ENCODE measurements at places on chromosomes 12 and 14.

DNA sequence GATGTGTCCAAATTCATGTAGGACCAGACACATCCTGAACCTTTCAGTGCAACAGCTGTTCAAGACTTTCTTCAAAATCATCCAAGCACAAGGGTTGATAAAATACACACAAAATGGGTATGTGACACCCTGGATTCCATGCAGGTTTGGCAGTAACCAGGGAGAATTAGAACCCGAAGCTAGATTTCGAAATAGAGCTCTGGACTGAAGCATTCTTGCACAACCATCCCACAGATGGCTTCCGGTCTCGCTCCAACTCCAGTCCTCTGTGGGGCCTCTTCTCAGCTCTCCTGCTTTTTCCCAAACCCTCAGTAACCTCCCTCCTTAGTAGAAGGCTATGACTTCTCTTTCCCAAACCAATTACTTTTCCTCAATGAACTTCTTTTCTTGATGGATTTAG, 171.3 kb downstream of the TTC7B start:
- DNase-seq: no peak

DNA sequence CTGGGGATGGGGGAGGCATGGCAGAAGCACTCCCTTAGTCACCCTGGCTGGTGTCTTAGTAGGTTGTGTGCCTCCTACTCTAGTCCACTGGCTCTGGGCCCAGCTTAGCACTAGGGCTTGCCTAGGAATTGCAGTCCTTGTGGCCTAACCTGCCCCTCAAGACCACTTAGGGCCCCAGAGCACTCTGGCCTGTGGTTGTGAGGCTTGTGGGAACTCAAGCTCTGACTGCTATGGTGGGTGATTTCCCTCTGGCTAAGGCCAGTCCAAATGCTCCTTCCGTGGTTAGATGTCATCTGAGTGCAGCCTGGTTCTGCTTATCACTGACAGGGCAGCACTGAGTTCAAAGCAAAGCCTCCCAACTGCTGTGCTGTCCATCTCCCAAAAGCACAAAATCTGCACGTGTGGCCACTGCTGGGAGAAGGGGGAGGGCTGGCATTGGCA, 20.2 kb downstream of the FGD4 start:
- no peak for DNase-seq

- DNase-seq: no peak
Measured at GRCh38 chr14:37695866-37696265, 100.4 kb downstream of the TTC6 start.

DNA sequence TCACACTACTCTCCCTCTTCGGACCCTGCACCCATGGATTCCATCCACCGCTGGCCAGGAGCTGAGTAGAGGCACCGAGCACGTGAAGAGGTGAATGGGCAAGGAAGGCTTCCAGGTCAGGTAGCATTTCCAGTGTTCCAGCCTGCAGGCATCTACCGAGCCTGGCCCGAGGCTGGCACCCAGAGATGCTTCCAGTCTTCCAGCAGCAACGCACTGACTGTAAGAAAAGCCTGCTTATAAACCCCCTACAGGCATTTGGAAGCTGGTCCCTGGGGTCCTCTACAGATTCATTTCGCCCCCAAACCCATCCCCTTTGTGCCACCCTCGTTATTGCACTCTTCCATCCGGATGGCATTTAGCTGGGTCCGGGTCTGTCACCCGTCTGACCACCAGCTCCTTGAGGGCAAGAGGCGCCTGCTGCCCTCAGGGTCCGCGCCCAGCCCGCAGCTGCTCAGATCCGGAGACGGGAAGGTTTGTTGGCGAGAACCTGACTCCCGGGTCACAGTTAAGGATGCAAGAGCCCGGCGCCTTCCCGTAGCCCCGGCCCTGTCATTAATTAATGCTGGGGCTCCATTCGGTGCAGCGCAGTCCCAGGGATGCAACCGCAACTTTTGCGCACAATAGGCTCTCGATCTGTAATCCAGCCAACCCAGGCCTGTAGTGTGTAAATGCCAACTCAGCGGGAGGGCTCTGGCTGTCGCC, 614 bp upstream of the MARK3 start:
- DNase-seq: no peak

DNA sequence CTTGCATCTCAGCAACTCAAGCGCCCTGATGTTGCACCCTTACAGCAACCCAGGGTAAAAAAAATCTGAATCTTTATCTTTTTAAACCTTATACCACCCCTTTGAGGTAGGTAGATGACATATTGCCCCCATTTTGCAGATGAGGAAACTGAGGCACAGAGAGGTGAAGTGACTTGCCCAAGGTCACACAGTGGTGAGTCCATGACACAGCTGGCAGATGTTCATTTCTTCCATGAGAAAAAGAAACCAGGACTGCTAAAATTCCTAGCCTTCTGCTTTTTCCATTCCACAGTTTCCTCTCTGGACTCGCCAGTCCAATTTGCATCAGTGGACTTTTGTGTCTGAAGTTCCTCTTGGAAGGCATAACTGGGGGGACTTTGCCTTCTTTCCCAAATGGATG, 79.3 kb downstream of the IGF1 start:
- no peak for DNase-seq

GRCh38 chr14:87794561-87794960, 198.4 kb downstream of the GALC start:
- no peak for DNase-seq

DNA sequence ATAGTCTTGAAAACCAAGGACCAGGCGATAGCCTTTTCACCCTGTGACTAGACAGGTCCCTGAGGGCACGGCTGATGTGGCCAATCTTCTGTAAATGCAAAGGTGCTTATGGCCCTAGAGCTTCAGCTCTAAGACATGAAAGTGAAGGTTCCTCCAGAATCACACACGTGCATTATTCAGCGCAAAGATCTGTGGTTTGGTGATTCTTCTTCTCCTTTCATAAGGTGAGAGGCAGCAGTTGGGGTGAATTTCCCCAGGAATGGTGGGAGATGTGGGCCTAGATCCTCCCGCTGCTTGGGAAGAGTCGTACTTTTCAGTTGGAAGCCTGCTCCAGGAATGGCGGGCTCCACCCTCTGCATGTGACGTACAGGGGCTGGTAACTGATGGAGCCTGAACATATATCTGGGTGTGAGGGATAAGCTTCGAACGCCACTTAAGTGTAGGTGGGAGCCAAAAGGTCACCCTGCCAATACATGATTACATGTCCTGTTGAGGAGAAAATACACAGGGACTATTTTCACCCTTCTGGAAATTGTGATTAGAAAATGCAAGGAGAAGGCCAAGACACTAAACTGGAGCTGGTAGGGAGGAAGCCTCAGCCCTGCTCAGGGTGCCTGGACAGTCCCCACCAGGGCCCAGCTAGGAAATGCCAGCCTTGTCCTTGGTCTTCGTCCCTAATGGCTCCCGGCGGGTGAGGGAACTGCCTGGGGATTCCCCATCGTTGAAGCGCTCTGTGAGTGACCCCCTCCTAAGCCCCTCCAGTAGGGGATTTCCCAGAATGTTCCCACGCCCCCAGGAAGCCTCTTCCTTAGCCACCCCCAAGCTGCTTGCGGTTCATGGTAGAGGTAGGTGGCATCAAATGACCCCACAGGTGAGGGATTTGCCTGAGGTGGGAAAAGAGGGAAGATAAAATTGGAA, 17.6 kb downstream of the BATF start:
- DNase-seq: no peak

DNA sequence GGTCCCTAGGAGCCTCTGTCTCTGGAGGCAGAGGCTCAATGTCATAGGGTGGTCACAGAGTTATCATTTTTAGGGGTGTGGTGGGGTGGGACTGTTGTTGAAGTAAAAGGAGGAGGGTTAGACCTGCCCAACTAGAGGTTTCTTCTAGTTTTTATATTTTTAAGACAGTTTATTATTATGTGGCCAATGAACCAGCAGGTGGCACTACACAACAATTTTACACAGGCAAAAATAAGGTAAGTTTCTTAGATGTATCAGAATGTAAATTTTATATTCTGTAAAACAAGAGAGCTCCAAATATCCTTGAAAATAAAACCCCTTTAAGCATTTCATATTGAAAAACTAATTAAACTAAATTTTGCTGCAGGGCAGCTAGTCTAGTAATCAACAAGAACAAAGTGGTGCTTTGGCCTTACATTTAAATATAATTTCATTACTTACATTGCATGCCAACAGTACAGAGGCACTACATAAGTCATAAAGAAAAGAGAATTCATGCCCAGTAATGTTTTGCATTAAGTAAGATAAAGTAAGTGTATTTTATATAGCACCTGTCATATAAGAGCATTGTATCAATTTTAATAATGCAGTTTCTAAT, 22.2 kb upstream of the OVCH1 start:
- DNase-seq: peak; percentile 85

DNA sequence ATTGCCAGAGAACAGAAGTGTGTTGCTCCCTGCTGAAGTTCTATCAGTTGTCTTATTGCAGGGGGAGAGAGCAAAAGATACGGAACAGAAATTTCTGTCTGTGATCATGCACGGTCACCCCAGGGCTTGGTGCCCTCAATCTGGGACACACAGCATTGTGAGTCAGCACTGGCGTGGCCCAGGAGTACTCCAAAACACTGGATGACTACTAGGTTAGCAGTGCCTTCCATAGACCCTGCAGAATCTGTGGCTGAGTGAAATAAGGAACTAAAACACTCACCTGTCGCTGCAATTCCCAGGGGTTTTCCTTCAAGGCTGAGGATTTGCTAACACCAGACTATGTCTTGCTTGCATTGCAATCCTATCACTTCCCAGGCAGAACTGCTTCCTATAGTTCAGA, 165.5 kb downstream of the ANO6 start:
- no peak for DNase-seq

DNA sequence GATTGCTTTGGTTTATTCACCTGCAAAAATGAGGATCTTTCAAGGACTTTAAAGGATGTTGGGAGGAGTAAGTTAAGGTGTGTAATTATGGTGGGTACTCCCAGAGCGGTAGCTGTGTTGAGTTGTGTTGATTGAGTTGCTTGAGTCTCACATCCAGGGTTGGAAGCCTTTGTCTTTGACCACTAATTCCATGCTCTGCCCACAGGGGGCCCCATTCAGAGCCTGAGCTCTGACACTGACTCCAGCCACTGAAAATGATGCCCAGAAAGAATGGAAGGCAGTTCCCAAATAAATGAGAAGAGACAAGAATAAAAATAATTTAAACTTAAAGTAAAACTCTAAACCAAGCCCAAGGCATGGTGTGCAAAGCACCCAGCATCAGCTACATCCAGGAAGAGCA, 237.4 kb upstream of the PWP1 start:
- no peak for DNase-seq

- no peak for DNase-seq
Measured at GRCh38 chr14:37597538-37597913, 2.1 kb downstream of the TTC6 start.

DNA sequence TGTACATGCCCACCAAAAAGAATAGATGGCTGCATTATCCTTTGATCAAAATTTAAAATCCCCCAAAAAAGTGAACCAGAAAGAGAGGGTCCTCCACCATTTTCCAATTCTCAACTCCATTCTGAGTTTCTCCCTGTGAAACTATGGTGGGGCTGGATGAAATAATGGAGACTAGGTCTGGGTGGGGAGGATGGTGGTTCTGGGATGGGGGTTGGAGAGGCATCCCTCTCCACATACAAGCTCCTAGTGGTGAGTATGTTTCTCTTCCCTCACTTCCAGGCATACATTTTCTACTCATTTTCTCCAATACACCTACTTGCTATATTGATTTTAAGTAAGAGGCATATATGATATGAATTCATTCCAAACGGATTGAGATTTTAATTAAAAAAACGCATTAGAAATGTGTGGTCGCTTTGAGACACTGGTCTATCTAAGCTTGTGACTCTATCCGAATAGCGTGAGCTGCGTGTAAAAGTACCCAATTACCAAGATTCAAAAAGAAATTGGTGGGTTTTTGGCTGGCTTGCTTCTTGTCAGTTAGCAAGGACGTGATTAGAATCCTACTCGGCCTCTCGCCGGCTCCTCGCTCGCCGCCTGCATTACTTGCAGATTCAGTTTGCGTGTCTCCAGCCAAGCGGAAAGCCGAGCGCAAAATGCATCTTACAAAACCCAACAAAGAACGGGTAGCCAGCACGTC, 3.4 kb downstream of the ASCL1 start:
- peak; percentile 96 for DNase-seq

DNA sequence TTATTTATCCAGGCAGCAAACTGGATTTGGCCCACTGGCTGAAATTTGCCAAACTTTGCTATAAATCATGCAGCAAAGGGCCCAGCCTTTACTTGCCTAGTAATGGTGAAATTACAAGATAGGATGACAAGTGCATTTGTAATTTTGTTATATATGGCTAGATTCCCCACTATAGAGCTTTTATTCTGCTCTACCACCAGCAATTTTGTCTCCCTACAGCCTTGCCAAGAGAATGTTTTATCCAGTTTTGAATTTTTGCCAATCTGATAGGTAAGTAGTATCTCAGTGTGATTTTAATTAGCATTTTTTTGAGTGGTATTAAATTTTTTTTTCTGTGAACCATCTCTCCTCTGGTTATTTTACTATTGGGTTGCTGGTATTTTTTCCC, 161.6 kb downstream of the SLC41A2 start:
- no peak for DNase-seq

DNA sequence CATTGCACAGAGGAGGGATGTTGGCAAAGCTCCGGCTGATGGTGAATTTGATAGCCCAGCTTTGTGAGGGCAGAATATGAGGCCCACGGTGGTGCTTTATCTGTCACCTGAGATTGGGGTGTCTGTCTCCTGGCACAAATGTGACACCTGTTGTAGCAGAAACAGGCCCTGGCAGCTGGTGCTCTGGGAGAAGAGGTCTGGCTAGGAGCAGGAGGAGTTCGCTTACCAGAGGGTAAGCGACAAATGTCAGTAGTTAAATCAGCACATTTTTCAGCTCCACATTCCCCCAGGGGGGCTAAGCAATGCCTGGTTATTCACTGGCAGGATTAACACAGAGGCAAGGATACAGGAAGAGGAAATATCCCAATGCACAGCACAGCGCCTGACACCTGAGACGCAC, 71.1 kb downstream of the B4GALNT3 start:
- DNase-seq: no peak

DNA sequence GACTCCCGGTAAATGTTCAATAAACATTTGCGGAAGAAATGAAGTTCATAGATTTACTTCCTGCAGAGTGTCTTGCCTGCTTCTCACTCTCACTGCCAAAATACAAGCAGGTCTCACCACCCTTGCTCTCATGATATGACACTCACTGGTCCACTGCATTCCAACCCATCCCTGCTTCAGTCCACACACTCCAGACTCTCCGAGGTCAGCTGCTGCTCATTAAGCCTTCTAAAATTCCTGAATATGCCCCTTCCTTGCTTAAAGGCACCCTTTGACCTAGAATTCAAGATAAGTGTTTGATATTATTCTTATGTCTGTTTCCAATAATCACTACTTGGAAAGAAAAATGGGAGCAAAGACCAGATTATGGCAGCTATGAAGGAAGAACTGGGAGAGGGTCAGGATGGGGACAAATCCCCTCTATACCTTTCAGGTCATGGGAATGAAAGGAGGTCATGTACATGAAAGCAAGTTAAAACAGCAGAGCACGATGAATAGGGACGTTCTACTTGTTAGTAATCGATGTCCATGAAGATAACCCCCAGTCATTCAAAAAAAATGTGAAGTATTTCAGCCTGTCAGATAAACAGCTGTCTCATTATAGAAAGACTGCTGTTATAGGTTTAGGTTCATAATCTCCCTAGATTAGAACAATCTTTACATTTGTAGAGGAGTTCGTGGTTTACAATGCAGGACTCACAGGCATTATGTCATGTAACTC, 10.5 kb upstream of the NID2 start:
- no peak for DNase-seq

- no peak for DNase-seq
Measured at GRCh38 chr12:123984903-123985302, 11.9 kb downstream of the ZNF664 start.
